HepG2 (cell line): ENCODE measurements at places on chromosomes 12 and 14.

- no peak for DNase-seq
These were observed 69.4 kb downstream of the SLC38A6 start for GRCh38 chr14:61050417-61050816.

DNA sequence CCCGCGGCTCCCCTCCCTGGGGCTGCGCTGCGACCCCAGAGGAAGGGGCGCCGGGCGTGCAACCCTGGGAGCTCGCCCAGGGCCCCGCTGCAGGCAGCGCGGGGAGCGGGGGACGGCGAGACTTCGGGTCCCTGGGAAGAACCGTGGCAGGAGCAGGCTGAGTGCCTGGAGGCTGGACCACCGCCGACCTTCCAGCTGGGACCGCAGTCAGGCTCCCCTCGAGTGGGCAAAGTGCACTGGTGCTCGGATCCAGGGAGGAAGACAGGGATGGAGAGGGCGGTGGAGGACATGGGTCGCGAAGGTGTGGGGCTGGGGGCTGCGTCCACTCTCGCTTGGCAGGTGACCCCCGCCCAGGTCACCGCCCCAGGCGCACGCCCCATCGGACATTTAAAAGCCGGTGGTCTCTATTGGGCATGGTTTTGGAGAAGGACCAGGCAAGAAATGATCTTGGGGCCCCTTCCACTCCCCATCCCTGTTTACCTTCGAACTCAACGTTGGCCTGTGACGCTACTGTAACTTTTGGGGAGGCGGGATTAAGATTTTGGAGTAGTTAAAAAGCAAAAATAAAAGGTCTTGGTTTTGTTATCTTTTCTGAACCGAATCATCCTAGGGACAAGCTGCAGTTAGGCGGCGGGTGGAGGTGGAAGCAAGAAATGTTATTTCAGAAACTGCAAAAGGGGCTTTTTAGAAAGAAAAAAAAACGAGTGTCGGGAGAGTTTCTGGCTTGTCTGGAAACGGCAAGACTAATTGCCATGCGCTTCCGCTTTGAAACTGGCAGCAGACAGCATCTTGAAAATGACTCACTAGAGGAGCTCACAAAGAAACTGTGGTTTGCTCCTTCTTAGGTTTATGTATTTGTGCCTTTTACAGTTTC lies 1.0 kb downstream of the ELK3 start:
- DNase-seq: no peak

DNA sequence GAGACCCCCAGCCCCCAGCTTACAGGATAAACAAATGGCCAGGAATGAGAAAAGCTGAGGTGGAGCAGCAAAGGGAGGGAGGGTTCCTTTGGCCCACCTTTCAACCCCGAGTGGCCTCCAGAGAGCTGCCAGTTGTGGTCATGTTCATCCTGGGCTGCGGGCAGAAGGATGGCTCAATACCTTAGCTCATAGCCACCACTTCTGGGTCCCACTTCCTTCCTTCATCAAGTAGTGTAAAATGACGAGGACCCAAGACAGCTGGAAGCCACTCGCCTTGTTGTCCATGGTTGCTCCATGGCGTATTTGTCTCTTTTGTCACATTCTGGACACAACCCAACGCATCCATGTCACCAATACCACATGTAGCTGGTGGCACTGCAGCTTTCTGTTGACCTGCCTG lies 24.2 kb downstream of the CRACR2A start:
- no peak for DNase-seq

DNA sequence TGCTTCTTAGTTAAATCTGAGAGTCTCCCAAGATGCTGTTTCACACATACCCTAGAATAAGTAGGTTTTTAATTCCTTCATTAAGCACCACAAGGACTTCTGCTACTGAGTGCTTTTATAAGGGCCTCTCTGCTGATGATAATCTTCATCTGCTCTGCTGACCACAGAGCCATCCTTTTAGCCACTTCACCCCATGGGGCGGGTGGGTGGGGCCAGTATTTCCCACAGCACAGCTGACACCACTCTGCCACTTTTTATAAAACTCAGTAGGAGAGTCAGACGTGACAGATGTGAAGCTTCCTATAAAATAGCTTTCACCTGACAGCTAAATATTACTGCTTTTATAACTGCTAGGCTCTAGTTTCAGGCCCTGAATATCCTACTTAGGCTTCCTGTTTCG lies 20.3 kb downstream of the FCF1 start:
- no peak for DNase-seq

DNA sequence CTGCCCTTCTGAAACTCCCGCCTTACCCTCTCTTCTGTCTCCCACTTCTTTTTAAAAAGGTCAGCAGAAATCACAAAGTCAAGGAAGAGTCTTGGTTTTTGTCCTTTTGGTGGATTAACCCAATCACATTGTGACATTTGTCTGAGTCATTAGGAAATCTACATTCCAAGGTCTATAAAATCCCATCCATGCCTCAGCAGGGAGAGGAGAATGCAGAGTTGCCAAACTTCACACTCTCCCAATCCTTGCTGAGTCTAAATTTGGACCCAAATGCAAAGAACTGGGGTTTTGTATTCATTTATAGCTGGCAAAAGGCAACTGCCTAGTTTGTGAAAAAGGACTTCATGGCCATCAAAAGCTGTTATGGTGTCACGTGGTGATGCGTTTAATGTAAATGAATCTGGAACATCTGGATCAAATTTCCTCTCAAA lies 67.9 kb downstream of the TMEM30B start:
- DNase-seq: no peak

DNA sequence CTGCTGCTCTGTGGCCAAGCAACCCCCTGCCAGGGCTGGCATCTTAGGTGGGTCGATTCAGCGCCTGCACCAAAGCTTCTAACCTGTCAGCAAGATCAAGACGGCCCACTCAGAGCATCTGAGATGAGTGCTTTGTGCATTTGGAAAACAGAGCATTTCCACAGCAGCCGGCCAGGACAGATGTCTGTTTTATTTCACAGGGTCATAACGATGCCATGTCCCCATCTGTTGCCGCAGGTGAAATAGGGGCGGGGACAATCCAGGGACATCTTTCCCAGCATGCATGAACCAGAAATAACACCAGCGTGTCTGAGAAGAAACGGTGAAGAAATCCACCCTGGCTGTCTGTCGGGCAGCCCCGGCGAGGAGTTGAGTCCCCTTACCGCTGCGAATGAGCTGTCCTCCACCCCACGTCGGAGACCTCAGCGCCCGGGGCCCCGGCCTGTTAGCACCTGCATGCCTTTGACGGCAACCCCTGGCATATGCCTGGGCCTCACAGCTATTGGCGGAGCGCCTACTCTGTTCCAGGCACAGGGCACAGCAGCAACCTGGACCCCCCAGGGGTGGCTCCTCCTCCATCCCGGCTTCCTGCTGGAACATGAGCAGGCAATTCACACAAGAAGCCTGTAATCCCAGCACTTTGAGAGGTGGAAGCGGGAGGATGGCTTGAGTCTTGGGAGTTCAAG lies 30.6 kb upstream of the ULK1 start:
- DNase-seq: no peak

DNA sequence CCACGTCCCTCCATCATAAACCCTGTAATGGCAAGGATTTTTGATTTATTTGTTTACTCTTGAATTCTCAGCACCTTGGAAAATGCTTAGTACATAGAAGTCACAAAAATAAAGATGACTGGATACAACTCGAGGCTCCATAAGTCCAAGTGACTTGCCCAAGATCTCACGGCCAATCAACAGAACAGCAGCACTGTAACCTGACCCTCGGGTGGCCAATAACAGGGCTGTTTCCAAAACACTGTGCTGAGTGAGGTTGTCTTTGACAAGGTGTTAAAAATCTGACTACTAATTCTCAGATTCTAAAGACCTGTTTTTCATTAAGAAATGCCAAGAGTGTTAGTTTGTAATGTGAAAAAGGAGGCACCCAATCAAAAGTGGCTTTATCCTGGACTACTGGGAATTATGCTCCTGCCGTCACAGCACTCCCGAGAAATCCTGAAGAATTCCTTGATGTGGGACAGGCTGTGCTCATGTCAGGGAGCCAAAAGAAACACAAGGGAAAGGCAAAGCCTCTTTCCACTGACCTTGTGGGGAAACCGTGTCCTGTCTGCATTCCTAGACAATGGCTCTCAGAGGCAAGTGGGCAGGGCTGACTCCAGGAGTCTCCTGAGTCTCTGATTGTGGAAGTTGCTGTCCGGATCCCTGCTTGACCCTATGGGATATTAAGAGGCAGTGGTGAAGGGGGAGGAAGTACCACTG lies 204.7 kb upstream of the PELI2 start:
- no peak for DNase-seq

DNA sequence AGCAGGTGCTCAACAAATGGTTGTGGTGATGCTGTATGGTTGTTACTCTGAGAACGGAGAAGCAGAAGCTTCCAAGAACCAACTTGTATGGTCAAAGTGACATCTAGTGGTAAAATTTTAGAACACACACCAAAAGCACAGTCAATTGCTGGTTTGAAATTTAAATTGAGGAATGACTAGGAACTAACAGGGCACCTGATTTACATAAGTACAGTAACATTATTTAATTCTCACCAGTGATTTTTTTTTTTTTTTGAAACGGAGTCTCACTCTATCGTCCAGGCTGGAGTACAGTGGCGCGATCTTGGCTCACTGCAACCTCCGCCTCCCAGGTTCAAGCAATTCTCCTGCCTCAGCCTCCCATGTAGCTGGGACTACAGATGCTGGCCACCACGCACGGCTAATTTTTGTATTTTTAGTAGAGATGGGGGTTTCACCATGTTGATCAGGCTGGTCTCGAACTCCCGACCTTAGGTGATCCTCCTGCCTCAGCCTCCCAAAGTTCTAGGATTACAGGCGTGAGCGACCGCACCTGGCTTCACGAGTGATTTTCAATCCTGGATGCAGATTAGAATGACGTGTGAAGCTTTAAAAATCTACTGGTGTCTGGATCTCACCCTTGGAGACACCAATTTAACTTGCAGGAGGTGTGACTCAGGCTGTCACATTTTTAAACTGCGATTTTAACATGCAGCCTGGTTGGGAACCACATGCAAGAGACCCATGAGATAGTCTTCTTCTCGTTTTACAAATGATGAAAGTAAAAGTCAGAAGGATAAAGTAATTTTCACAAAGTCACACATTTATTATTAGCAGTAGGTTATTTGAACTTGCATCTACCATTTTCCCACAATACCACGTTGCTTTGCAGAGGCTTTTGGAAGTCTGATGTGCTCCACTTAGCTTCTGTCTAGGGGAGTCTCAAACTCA lies 14.1 kb upstream of the NUMB start:
- peak; percentile 64 for DNase-seq

- DNase-seq: no peak
These were observed 18.7 kb upstream of the CCDC91 start for GRCh38 chr12:28171356-28172060.

GRCh38 chr14:23660290-23661226 lies 24.4 kb downstream of the DHRS2 start:
- no peak for DNase-seq

GRCh38 chr12:27332407-27332713 lies 276 bp upstream of the BMAL2 start:
- no peak for DNase-seq

DNA sequence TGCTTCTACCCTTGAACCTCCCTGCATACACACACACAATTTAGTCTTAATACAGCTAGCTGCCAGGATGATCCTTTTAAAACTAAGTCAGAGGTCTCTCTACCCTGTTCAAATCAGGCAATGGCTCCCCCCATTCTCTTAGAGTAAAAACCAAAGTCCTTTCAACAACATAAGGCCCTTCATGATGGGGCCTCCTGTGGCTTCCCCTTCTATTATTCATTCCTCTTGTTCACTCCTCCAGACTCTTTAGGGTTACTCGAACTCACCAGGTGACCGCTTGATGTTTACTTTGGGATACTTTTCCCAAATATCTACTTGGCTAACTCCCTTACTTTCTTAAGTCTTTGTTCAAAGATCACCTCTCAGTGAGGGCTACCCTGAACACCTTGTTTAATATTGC lies 30.4 kb downstream of the DENND5B start:
- no peak for DNase-seq

DNA sequence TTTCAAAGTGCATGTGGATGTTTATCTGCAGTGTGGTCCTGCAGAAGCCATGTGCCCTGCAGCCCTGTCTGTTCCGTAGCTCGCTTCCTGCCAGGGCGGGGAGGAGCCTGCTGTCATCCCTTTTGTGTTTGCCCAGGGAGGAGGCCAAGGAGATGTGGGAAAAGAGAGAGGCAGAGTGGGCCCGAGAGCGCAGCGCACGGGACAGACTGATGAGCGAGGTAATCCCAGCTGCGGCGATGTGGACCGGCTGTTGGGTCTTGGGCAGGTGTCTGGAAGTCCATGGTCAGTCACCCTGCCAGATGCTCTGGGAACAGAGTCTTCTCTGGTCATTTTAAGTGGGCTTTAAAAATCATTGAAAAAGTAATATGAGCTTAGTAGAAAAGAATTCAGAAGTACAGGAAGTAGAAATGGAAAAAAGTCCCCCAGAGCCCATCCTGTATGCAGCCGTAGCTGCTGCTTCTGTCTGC lies 12.8 kb downstream of the TCHP start:
- no peak for DNase-seq

DNA sequence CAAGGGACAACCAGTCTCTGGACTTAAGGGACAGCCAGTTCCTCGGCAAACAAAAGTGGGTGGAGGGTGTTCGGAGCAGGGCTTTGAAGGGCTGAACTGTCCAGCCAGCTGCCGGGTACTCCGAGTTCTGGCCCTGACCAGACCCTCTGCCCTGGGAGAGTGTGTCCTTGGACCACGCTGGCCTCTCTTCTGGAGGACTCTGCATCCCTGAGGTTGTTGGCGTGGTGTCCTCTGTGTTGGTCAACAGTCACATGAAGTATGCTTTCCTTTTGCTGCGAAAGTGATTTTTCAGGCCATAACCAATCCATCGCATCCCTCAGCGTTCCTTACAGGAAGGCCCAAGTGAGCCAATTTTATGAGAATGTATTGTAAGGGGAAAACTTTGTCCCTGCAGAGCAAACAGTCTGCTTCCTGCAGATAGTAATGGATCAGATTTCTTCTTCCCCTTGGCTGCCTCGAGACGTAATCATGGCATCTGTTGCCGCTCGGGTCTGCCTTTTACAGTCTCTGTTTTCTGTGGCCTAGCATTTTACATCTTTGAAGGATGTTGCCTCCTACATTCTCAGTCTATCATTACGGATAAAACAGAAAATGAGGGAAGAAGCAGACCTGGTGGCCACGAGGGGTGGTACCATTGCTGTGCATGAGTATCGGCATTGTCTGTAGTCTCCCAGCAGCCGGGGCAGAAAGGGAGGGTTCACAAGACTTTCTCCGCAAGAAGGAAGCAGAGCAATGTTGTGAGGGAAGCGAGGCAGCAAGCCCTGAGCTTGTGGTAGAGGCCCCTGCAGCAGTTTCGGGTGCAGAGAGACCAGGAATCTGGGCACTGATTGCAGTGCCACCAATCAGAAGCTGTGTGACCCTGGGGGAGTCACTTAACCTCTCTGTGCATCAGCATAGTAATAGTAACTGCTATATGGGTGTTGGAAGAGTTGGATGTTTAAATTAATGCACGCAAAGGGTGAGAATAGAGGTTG lies 47.4 kb downstream of the SMIM41 start:
- no peak for DNase-seq

DNA sequence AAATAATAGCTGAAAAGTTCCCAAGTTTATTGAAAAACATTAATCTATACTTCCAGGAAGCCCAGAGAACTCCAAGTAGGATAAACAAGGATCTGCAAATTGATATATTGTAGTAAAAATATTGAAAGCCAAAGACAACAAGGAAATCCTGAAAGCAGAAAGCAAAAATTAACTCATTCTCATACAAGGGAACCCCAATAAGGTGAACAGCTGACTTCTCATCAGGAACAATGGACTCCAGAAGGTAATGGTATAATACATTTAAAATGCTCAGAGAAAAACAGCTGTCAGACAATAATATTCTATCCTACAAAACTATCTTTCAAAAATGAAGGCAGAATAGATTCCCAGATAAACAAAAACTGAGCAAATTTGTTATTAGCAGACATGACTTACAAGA lies 138.1 kb upstream of the BMP4 start:
- DNase-seq: no peak
